Stimulated activated CD8-positive, alpha-beta memory T cell treated with anti-CD3 and anti-CD28 coated beads, Interleukin-15, amount 100 ng/mL, for 4 hours (primary cell): ENCODE measurements at places on chromosomes 7 and 10.

DNA sequence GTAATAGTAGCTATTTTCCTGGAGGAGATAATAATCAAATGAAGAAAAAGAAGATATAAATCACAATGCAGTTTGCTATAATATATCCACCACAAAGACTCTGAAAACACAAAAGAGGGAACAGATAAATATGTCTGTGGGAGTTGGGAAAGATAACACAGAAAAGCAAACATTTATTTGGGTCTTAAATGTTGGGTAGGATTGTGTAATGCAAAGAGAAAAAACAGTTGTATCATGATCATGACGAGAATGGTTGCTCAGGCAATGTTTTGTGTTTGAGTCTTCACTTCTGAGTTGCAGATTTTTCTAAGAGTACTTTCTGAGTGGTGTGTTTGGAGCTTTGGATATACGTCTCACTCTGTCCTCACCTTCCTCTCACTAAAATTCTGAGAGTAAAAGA is 437.5 kb downstream of the TFEC start:
- no peak for DNase-seq

DNA sequence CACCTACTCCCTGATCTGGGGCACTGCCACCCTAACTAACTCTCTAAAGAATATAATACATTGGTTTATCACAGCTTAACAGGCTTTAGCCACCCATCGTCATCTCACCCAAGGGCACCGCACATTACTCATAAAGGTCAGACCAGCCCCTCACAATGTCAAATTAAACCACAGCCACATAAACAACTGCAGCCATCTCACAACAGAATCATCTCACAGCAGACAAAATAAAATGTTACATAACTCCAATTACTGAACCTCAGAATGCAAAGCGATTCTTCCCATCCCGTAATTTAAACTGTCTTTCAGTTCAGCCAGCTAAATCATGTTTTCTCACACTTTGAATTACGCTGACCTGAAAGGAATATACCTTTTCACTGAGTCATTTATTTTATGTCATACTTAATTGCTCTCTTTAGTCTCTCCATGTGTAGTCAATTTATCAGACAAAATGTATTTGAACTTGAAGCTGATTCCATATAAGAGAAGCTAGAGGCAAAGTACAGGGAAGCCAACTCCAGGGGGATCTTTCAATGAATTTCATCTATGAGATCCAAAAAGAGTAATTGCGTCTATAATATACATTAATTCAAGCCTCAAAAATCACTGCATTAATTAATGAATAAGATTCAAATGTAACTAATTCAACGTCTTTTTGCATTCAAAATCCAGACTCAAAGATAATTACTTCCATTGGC is 96.9 kb upstream of the NEBL start:
- no peak for DNase-seq

DNA sequence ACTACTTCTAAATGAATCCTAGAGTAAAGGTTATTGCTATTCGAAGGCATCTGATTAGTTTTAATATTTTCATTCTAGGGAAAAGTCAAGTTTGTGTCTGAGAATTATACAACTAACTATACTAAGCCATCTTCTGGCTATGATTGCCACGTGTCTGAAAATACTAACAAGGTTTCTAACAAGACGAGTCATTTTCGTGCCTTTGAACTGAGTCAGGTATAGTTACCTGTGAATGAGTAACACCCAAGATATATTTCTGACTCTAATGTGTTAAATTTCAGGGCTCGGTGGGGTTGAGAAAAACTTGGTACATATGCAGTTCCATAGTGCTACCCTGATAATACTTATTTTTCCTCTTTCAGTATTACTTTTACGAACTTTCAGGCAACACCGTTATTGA is 35.5 kb downstream of the TASOR2 start:
- no peak for DNase-seq

DNA sequence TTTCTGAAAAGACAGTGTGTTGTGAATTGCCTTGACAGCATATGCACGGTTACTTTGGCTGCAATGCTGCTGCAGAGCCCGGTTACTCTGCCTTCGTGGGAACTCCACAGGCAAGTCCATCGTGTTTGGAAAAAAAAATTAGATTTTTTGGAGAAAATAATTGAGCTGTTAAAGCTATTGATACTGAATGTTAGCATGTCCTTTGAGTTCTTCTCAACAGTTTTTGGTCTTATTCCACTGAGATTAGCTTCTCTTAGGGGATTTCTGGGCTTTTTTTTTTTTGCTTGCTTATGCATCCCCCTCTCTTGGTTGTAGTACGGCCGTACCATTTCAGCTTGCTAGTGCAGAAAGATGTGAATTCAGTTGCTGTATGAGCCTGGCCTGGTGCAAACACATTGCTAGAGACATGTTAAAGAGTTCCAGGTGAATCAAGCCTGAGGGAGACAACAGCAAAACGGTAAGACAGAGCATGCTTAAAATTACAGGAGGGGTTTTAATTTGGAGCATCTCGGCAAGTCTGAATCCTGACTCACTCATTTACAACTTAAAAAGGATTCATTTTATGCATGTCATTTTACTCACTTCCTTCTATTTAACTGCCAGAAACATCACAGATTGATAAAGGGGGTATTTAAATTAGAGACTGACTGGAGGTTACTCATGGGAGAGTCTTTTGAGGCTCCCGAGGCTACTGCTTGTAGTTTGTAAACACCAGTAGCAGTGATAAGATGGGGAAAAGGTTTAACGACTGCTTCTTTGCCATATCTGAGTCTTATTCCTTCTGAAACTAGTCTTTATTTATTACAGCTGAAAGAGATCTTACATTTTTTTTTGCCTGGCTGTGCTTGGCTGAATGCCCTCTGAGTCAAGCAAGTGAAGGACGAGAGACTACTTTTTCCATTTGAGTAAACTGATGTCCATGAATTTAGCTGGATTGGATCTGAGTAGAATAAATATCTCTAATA is 113.7 kb downstream of the CDK14 start:
- no peak for DNase-seq

- DNase-seq: no peak
Observed at GRCh38 chr10:117885206-117885829, 161.4 kb downstream of the RAB11FIP2 start.

DNA sequence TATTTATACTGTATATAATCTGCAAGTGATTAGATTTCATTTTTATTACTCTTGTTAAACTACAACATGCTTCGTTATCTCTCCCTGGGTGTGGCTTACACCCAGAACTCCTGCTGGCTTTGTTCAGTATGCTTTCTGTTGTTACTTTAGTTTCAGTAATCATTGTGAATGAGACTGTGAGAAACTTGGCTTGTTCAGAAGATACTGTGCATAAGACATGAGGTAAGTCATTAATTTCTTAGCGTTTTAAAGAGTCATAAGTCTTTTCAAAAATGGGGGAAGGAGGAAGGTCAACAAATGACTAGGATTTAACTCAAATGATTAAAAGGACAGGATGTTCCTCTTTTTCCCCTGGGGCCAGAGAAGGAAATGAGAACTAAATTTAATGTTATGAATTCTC is 11.6 kb upstream of the ADD3 start:
- DNase-seq: no peak

DNA sequence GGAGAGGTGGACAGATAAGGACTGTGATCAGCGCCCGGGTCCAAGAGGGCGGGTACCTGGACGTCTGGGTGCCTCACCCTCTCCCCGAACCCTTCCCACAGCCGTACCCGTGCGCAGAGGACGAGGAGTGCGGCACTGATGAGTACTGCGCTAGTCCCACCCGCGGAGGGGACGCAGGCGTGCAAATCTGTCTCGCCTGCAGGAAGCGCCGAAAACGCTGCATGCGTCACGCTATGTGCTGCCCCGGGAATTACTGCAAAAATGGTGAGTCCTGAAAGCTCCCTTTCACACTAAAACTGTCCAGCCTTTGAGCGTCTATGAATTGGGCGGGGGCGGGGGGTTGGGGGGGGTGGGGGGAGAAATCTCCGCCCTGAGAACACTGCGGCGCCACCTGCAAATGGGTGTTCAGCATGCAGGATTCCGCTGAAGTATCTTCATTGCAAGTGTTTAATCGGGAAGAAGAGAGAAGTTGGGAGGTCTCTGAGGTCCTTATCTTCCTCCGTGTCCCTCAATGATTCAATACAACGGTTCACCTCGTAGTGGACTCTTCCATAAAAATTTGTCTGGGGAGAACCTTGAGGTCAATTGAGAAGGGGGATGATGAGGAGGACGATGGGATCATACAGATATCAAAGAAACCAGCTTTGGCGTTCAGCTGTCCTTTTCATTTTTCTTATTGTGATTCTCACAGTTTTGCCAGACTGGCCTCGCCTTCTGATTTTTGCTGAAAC is 906 bp downstream of the DKK1 start:
- DNase-seq: no peak

DNA sequence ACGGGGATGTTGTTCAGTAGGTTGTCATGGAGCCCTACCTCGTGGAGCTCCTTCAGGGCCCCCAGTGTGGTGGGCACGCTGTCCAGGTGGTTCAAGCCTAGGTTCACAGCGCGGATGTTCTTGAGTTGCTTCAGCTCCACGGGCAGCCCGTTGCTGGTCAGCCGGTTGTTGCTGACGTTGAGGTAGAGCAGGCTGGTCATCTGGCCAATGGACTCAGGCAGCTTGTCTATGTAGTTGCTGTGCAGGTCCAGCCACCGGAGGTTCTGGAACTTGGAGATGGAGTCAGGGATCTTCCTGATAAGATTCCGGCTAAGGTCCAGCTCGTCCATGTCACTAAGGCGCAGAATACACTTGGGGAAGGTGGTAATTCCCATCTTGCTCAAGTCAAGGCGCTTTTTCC is 26.0 kb downstream of the LRRC18 start:
- no peak for DNase-seq

GRCh38 chr7:27122077-27122910 is 8.3 kb downstream of the HOXA4 start:
- no peak for DNase-seq

- no peak for DNase-seq
Observed at GRCh38 chr10:62233356-62234076, 35.1 kb downstream of the RTKN2 start.
